A673 (cell line): ENCODE measurements at places on chromosomes 5 and 9. TPM values are rescaled to one million over a fixed set of nuclear protein-coding genes. Genes with fewer than 3 reads are reported as not detected.
A peak's percentile ranks its signal among the peaks of the same experiment; 100 is the strongest.

- H3K4me3 ChIP-seq = no peak overlapping the region
- H3K27ac ChIP-seq = no peak overlapping the region
These were observed 88.8 kb downstream of the TLE4 start for GRCh38 chr9:79660615-79661014.

- no peak overlapping the region for H3K4me3 ChIP-seq
- H3K27ac ChIP-seq = no peak overlapping the region
- H3K4me1 ChIP-seq = peaks cover 52% of the 10 kb centered on the region
- H3K36me3 ChIP-seq = no peaks in the 10 kb centered on the region
These were observed 308.8 kb downstream of the EFNA5 start for GRCh38 chr5:107361945-107362344.

DNA sequence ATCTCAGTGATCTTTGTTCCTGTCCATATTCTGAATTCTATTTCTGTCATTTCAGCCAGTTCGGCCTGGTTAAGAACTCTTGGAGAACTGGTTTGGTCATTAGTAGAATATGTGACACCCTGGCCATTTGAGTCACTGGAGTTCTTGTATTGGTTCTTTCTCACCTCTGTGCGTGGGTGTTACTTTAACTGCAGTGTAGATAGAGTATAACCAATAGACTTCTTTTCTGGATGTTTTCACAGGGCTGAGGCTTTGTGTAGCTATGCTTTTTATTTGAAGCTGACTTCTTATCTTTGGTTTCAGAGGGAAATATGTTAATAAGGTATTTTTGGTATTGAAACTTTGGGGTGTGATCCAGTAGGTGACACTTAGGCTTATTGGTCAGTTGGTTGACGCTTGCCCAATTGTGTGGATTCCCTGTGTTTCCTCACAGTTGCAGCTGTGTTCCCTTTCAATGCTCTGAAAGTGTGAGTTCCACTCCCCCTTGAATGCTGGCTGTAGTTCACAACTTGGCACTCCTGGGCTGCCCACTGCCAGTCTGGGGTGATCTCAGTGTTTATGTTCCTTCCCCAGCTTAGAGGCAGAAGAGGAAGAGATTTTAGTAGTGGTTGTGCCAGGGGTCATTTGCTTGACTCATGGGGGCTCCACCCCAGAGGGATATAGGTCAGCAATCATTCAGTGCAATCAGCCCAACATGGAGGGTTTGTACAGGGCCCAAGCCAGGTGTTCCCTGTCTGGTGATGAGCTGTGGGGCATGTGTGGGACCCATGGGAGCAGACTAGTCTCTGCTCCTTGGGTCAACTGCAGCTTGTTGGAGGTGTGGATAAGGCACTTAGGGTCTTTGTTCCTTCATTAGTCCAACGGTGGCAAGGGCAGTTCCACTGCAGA, 34.9 kb upstream of the TEK start:
- no peaks in the 10 kb centered on the region for H3K36me3 ChIP-seq
- H3K27me3 ChIP-seq = no peaks in the 10 kb centered on the region
- H3K27ac ChIP-seq = no peak overlapping the region
- no peaks in the 10 kb centered on the region for H3K4me1 ChIP-seq

- no peak overlapping the region for H3K4me3 ChIP-seq
- no peaks in the 10 kb centered on the region for H3K36me3 ChIP-seq
- peak overlapping the region; percentile 22 for H3K27ac ChIP-seq
- H3K27me3 ChIP-seq = no peaks in the 10 kb centered on the region
- peaks cover 53% of the 10 kb centered on the region for H3K4me1 ChIP-seq
These were observed 66.4 kb upstream of the PLPP1 start for GRCh38 chr5:55601204-55601618.

DNA sequence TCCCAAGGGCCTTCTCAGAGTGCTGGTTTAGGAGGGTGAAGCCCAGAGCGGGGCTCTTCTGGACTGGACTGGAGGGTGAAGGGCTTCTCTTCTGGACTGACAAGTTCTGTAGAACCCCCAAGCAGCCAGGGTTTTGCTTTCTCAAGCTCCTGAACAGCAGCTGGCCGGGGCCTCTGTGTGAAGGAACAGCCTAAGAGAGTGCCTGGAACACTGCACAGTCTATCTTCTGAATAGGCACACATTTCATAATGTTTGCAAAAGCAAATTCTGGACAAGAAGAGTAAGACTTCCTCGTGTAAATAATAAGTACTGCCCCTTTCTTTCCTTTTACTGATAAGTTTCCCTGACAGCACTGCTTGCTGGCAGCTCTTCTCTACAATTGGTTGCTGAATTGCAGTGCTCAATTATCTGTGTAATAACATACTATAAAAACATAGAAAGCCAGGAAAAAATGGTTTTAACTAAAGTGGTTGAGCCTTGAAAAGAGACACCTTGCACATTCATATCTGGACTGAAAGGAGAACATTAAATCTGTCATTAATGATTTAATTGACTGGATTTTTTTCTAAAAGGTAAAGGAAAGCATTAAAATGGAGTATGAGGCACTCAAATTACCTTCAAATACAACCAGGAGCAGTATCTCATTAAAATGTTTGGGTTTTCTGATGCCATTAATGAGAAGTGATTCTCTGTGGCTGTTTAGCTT, 20.5 kb downstream of the MAST4 start:
- no peaks in the 10 kb centered on the region for H3K4me1 ChIP-seq
- no peaks in the 10 kb centered on the region for H3K27me3 ChIP-seq
- DNase-seq = no peak
- H3K4me3 ChIP-seq = no peak overlapping the region

GRCh38 chr9:88994469-88995199, 3.4 kb downstream of the S1PR3 start:
- no peak for DNase-seq
- H3K4me1 ChIP-seq = peaks cover 41% of the 10 kb centered on the region
- H3K27ac ChIP-seq = no peak overlapping the region
- no peaks in the 10 kb centered on the region for H3K27me3 ChIP-seq
- no peak overlapping the region for H3K4me3 ChIP-seq
- H3K36me3 ChIP-seq = peaks cover 4% of the 10 kb centered on the region

DNA sequence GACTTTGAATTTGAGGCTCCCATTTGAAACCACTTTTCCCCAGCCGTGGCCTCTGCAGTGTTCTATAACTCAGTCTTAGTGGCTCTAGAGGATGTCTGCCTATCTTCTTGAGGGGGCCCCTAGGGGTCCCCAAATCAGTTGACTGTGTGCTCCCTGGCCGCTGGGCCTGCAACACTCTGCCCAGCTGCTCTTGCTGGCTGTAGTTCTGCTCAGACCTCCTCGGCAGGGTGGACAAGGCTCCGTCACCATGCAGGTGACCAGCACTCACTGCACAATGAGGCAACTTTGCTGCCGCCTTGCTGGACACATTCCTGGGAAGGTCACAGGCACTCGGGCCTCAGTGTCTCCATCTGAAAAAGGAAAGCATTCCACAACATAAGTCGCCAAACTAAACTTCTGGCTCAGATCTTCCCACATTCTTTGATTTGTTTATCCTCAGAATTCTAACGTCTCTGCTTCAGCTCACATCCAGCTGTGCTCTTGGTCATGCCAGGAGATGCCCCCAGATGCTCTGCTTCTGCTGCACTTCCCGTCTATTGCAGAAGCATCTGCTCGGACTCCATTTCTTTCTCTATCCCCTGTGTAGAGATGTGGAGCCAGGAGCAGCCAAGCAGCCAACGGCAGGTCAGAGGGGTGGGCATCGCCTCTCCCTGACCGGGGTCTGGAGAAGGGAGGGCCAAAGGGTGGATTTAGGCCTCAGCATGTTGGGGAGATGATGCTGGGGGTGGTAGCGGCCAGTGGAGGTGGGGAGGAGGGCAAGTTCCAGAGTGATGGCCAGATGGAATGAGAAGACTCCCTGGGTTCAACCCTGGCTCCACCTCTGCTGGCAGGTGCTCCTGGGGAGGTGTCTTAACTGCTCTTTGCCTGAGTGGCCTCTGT, 133.6 kb downstream of the MVB12B start:
- H3K27ac ChIP-seq = no peak overlapping the region
- H3K27me3 ChIP-seq = no peaks in the 10 kb centered on the region
- H3K36me3 ChIP-seq = no peaks in the 10 kb centered on the region
- H3K4me3 ChIP-seq = no peak overlapping the region

DNA sequence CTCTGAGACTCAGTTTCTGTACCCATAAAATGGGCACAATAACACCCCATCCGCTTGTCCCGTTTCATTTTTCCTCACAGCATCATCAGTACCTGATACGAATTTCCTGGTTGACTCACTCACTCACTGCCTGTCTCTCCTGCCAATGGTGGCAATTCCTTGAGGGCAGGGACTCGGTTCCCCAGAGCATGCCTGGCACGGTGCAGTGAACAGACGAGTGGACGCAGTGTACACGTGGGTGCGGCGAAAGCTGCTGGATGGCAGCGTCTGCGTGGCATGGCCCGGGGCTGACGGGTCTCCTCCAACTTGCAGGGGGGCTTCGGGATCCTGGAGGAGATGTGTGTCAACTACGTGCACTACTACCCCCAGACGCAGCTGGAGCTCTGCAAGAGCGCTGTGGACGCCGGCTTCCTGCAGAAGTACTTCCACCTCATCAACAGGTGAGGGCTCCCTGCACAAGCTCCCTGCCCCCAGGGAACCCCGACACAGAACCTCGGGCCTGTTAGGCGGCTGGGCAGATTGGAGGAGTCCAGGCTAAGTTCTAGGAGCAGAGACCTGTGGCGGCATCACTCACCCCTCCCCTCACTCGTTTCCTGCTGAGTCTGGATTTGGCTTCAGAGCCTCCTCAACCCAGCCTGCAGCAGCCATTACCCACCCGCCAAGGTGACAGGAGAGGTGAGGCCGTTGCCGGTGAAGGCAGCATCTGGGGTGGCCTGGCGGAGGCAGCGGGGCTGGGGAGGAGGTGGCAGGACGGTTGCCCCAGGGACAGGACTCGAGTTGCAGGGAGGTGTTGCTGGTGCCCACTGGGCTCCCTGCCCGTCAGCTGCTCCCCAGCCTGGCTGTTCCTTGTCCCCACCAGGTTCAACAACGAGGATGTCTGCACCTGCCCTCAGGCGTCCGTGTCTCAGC, 20.3 kb downstream of the DBH start:
- H3K36me3 ChIP-seq = no peaks in the 10 kb centered on the region
- peaks cover 40% of the 10 kb centered on the region for H3K27me3 ChIP-seq
- H3K4me3 ChIP-seq = no peak overlapping the region

GRCh38 chr9:73160868-73161267, 9.2 kb downstream of the ANXA1 start:
- peaks cover 78% of the 10 kb centered on the region for H3K36me3 ChIP-seq
- no peaks in the 10 kb centered on the region for H3K27me3 ChIP-seq
- DNase-seq = no peak
- peaks cover 24% of the 10 kb centered on the region for H3K4me1 ChIP-seq
- no peak overlapping the region for H3K4me3 ChIP-seq

- DNase-seq = no peak
- no peaks in the 10 kb centered on the region for H3K27me3 ChIP-seq
- H3K36me3 ChIP-seq = peaks cover 3% of the 10 kb centered on the region
- H3K4me3 ChIP-seq = no peak overlapping the region
- H3K27ac ChIP-seq = no peak overlapping the region
These were observed 141.6 kb downstream of the ARHGAP26 start for GRCh38 chr5:142911775-142912174.

DNA sequence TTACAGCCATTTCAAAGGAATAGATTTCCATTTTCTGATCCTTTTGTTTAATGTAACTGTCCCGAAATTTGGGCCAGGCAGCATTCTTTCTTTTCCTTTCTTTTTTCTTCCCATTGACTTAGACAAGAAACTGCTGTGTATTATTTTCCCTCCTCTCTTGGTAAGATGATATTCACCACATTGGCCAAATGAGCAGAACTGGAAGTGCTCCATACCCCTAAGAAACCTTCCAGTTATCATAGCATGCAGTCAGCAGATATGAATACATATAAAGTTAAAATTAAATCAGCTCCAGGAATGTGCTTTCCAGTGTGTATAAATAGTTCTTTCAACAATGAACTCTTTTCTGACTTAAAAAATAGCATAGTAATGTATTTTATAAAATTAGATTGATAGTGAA, 168.5 kb upstream of the GAS1 start:
- DNase-seq = no peak
- no peaks in the 10 kb centered on the region for H3K27me3 ChIP-seq
- no peak overlapping the region for H3K27ac ChIP-seq
- no peaks in the 10 kb centered on the region for H3K36me3 ChIP-seq
- H3K4me1 ChIP-seq = peaks cover 7% of the 10 kb centered on the region

GRCh38 chr9:114894609-114895433, 35.6 kb downstream of the TNFSF8 start:
- no peak overlapping the region for H3K4me3 ChIP-seq
- peak; percentile 72 for DNase-seq
- H3K4me1 ChIP-seq = peaks cover 19% of the 10 kb centered on the region
- H3K27me3 ChIP-seq = no peaks in the 10 kb centered on the region

DNA sequence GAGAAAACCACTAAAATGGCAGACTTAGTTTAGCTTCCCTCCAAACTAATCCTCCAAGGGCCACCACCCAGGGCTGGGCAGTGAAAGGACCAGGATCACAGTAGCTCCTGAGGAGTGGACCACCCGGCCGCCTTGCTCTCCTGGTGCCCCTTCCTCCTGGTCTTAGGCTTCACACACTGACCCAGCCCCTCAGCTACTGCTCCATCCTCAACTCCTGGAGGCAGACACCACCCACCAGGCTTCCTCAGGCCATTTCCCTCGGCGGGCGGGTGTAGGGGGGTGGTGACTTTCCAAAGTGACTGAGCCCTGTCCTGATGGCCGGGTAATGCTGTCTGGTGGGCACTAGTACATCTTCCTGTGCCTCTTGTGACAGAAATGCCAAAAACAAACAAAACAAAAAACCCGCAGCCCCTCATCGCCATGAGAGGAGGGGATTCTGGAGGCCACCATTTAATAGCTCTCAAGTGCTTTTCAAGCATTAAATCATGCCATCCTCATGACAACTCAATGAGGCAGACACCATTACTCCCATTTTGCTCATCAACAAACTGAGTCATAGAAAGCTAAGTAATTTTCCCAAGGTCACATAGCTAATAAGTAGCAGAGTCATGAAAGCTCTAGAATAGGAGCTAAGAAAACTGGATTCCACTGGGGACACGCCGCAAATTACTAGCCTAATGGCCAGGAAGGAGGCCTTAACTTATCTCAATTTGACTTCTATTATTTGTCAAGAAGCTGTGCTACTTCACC, 91.3 kb upstream of the LRRTM2 start:
- no peak overlapping the region for H3K4me3 ChIP-seq
- no peak overlapping the region for H3K27ac ChIP-seq
- peaks cover 47% of the 10 kb centered on the region for H3K4me1 ChIP-seq

GRCh38 chr9:96006296-96006879, 130.9 kb downstream of the ERCC6L2 start:
- no peaks in the 10 kb centered on the region for H3K27me3 ChIP-seq
- DNase-seq = no peak
- H3K36me3 ChIP-seq = peaks cover 19% of the 10 kb centered on the region
- no peak overlapping the region for H3K4me3 ChIP-seq
- peaks cover 3% of the 10 kb centered on the region for H3K4me1 ChIP-seq

GRCh38 chr5:150625164-150625535, 15.3 kb upstream of the SYNPO start:
- no peaks in the 10 kb centered on the region for H3K36me3 ChIP-seq
- H3K27ac ChIP-seq = no peak overlapping the region
- peaks cover 57% of the 10 kb centered on the region for H3K4me1 ChIP-seq

The THBS4 gene
- 0.43 and 1.6 TPM in 2 replicates for total RNA-seq

The TEX48 gene
- not detected in 2 replicates for total RNA-seq

The TRAF1 gene
- 0.73 and 0.85 TPM in 2 replicates for total RNA-seq

The LCNL1 gene
- total RNA-seq = not detected in 2 replicates

The PPP3R2 gene
- not detected in 2 replicates for total RNA-seq

The EXOC3 gene
- total RNA-seq = 46.7 and 53.8 TPM in 2 replicates

The COL27A1 gene
- total RNA-seq = 37.0 and 37.6 TPM in 2 replicates

The TLN1 gene
- 173 and 178 TPM in 2 replicates for total RNA-seq

The PCDHAC2 gene
- total RNA-seq = 6.8 and 7.1 TPM in 2 replicates

The SLC34A3 gene
- not detected in 2 replicates for total RNA-seq
